ENCODE measurements at places on chromosomes 12 and 14.

DNA sequence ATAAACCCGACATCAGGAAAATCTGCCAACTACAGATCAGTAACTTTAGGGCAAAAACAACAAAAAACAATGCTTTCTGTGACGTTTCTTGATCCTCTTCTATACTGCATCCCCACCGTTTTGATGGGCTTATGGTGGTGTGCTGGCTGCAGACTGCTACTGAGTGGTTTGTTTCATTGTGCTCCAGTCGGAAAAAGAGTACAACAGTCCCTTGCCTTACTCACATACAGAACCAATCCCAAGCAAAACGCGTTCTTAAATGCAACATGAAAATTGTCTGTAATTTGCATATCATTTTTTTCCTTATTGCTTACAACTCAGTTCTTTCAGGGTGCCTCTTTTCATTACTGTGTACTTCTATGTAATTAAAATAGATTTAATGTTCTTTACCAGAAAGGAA is 2.3 kb downstream of the ETV6 start:
- DNase-seq = no peak

DNA sequence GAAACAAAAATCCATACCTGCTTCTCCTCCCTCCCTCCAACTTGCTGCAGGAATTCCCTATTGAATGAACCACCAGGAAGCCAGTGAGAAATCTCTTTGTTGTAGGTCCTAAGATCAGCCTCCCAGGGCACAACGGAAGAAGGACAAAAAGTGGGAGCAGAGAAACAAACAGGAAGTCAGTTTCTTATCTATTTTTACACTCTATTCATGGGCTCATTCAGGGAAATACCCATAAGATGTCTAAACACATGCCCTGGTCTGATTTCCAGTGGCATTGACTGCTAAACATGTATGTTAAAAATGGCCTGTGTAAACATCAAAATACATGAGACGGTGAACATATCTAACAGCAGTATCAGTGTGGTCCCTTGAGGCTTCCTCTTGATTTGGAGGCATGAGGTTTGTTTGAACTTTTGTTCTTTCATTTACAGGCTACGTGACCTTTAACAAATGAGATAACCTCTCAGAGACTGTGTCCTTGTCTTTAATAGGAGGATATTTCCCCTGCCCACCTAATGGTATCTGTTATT is 18.8 kb downstream of the GPR65 start:
- DNase-seq = no peak

GRCh38 chr12:102437511-102437910 is 42.9 kb downstream of the IGF1 start:
- DNase-seq = no peak

DNA sequence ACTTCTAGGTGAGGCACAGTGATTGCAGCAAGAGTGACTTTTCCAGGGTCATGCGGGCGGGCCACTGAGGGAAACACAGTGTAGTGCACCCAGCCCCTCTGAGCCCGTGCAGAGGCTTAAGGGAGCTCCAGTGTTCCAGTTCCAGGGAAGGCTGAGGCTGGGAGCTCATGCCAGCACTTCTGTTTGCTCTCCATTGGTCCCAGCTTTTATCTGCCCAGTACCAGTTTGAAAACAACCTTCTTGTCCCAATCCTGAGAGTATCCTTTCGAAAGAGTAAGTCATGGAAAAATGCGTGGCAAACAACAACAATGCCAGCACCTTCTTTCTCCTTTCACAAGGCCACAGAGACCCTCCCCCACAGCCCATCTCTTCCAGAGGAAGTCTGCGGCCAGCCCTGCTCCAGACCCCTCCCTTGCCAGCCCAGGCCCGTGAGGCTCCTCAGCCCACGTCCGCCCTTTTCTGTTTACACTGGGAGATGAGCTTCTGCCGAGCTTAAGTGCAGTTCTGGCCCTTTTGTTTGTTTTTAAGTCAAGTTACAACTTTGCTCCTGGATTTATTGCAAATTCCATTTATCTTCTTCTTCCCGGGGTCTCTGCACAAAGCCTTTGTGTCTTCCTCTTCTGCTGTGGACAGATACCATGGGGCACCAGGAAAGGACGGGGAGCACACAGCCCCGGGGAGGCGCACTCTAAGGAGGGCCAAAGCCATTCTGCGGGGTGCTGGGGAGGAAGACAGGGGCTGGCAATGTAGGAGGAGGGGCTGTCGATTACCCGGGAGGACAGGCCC is 185.6 kb downstream of the ZFP36L1 start:
- DNase-seq = no peak

GRCh38 chr14:103111232-103111868 is 11.9 kb upstream of the TNFAIP2 start:
- no peak for DNase-seq

GRCh38 chr14:61129168-61129745 is 148.2 kb downstream of the SLC38A6 start:
- DNase-seq = no peak

- no peak for DNase-seq
Observed at GRCh38 chr12:131166717-131167116, 213.0 kb downstream of the ADGRD1 start.

All from stimulated activated CD4-positive, alpha-beta T cell treated with anti-CD3 and anti-CD28 coated beads, Interleukin-1b, Interleukin-23, amount 100 ng/mL, for 48 hours (primary cell).